ENCODE measurements at places on chromosomes 2 and 18. TPM values are rescaled to one million over a fixed set of nuclear protein-coding genes. Genes with fewer than 3 reads are reported as not detected.

DNA sequence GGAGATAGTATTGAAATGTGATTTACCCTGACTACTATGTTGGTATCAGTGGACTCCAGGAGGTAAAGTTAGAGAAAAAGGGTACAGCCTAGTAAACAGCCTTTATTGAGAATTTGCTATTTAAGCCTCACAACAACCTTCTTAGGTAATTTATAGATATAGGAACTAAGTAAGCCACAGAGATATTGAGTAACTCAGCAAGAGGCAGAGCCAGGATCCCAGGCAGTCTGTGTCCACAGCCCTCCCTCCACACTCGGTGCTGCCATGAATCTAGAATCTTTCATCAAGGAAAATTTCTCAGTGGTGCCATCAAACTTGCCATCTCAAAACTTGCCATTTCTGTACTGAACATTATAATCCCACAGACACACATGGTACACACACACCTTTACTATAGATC is 170.9 kb downstream of the CAPN13 start:
- no peak for DNase-seq

DNA sequence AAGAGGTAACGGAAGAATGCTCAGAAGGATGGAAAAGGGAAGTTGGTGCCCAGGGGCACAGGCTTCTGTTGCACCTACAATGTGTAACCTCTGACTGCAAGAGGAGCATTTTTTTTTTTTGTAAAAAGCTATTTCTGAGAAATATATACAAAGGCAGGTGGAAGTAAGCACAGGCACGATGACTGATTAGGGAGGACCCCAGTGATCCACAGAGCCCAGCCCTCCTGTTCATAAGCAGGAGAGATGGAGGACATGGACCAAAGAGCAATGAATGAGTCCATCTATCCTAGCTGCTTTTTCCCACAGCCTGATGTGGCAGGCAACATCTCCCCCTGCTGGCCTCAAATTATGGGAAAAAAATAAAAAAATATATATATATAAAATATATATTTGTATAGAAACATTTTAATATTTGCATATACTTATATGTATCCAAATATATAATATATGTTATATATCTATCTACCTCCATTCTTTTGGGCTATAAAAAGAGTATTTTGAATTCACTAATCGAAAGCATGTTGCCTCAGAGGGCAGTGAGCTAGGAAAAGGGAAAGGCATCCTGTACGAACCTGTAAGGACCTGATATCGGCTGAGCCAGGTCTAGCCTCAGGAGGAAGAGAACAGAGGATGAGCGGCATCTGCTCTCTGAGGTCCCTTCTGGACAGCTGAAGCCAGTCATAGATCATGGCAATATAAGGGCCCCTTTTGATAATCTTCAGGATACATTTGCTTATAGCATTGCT is 166.0 kb upstream of the STK17B start:
- DNase-seq = peak; percentile 20

The IL36B gene
- polyA plus RNA-seq = not detected

The DPYSL5 gene
- polyA plus RNA-seq = 13.8 TPM

DNA sequence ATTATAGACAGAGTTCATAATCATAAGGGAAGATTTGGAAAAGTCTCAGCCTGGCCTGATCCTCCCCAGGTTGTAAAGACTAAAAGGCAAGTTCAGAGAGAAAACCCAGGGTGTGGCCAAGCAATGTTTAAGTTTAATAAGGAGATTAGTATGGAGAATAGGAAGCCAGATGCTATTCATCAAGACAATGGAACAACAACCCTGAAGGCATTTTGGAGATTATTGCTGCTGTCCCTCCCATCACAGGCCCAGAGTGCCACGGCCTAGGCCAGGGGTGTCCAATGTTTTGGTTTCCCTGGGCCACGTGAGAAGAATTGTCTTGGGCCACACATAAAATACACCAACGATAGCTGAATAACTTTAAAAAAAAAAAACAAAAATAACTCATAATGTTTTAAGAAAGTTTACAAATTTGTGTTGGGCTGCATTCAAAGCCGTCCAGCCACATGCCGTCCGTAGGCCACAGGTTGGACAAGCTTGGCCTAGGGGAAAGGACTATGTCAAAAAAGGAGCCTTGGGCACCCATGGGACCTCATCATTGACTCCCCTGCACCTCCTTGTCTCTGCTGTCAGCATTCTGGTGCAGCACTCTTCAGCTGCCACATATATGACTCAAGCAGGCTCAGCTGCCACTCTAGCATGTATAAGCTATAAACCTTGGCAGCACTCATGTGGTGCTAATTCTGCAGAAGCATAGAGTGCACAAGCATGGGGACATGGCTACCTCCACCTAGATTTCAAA is 20.8 kb downstream of the DPP4 start:
- no peak for DNase-seq

DNA sequence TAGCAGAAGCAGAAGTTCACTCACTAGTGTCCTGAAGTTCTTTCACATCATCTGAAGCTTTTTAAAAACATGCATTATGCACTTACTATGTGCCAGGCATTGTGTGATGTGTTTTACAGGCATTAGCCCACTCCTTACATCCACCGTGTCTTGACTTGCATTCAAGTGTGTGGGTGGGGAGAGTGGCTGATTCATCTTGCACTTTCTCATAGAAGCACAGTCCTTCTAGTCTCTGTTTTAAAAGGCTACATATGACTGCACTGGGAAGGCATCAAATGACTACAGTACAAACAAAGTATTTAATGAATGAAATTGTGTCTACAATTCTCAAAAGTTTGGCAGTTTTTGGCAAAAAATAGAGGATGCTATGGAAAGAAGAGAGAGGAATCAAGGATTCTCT is 21.6 kb upstream of the DSC3 start:
- DNase-seq = no peak

DNA sequence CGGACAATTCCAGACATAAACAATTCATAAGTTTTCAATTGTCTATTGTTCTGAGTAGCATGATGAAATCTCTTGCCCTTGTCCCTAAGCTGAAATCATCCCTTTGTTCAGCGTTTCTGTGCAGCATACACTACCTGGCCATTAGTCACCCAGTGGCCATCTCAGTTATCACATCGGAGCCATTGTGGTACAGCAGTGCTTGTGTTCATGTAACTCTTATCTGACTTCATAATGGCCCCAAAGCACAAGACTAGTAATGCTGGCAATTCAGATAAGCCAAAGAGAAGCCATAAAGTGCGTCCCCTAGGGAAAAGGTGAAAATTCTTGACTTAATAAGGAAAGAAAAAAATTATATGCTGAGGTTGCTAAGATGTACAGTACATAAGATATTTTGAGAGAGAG is 127.2 kb downstream of the FHOD3 start:
- no peak for DNase-seq

GRCh38 chr2:26652361-26653041 is 11.3 kb upstream of the CIB4 start:
- peak; percentile 81 for DNase-seq

Measured in muscle of arm (tissue), 14 donors.